A549 treated with CpdA at 1 μM for 4 hours (cell line): ENCODE measurements at places on chromosomes 16 and 17. TPM values are rescaled to one million over a fixed set of nuclear protein-coding genes. Genes with fewer than 3 reads are reported as not detected.

The EPN3 gene
- total RNA-seq = 0.10 to 0.63 TPM (median 0.17 TPM) in 5 replicates

The MPP3 gene
- total RNA-seq = 17.2 to 18.7 TPM (median 18.2 TPM) in 5 replicates

The SBK1 gene
- 0.22 to 0.38 TPM (median 0.32 TPM) in 5 replicates for total RNA-seq

The UMOD gene
- not detected in 5 replicates for total RNA-seq

The TBC1D3L gene
- total RNA-seq = 9.3 to 13.3 TPM (median 12.2 TPM) in 5 replicates

The KRT14 gene
- 0.14 to 0.30 TPM (median 0.16 TPM) in 3 of 5 replicates, not detected in the others for total RNA-seq

The CCL18 gene
- not detected in 5 replicates for total RNA-seq

The NPIPB9 gene
- total RNA-seq = 1.2 to 3.0 TPM (median 1.7 TPM) in 5 replicates

The GUCY2D gene
- 0.08 TPM in 1 of 5 replicates, not detected in the others for total RNA-seq

The HASPIN gene
- total RNA-seq = 13.5 to 15.9 TPM (median 14.0 TPM) in 5 replicates

The CHST4 gene
- total RNA-seq = 0.06 to 0.20 TPM (median 0.06 TPM) in 4 of 5 replicates, not detected in the other

The PRSS21 gene
- total RNA-seq = 0.11 to 0.19 TPM (median 0.12 TPM) in 3 of 5 replicates, not detected in the others

The HLF gene
- 0.08 to 0.33 TPM (median 0.27 TPM) in 5 replicates for total RNA-seq

The ATP2A3 gene
- 3.6 to 5.4 TPM (median 4.3 TPM) in 5 replicates for total RNA-seq

The TNP2 gene
- total RNA-seq = not detected in 5 replicates

The C16orf96 gene
- not detected in 5 replicates for total RNA-seq

The CCDC144A gene
- 0.66 to 1.6 TPM (median 1.5 TPM) in 5 replicates for total RNA-seq

The PDPR gene
- 13.0 to 17.5 TPM (median 14.5 TPM) in 5 replicates for total RNA-seq

The CES3 gene
- 1.7 to 2.3 TPM (median 2.0 TPM) in 5 replicates for total RNA-seq

The CHRNE gene
- total RNA-seq = 0.06 to 0.17 TPM (median 0.13 TPM) in 4 of 5 replicates, not detected in the other

The HS3ST4 gene
- total RNA-seq = not detected in 5 replicates

The EPX gene
- total RNA-seq = not detected in 5 replicates

The SMIM22 gene
- not detected in 5 replicates for total RNA-seq

The VASN gene
- 6.0 to 8.4 TPM (median 8.1 TPM) in 5 replicates for total RNA-seq

The PRDM7 gene
- total RNA-seq = not detected in 5 replicates

The CNTNAP4 gene
- total RNA-seq = not detected in 5 replicates

The CD300LG gene
- total RNA-seq = 0.05 TPM in 1 of 5 replicates, not detected in the others

The XPO6 gene
- 81.3 to 109 TPM (median 99.1 TPM) in 5 replicates for total RNA-seq

The LRRC37A3 gene
- 1.8 to 2.9 TPM (median 2.6 TPM) in 5 replicates for total RNA-seq

The ANKRD40CL gene
- not detected in 5 replicates for total RNA-seq

The MVP gene
- total RNA-seq = 110 to 134 TPM (median 125 TPM) in 5 replicates

The INCA1 gene
- 1.0 to 1.6 TPM (median 1.3 TPM) in 5 replicates for total RNA-seq

The TBC1D3G gene
- total RNA-seq = not detected in 5 replicates

The ZFP3 gene
- total RNA-seq = 0.68 to 1.2 TPM (median 0.89 TPM) in 5 replicates

The CD19 gene
- not detected in 5 replicates for total RNA-seq
